ENCODE measurements at places on chromosomes 11 and 22.

- DNase-seq: peak; percentile 41
These were observed 48.5 kb downstream of the GGTLC2 start for GRCh38 chr22:22692707-22693530.

DNA sequence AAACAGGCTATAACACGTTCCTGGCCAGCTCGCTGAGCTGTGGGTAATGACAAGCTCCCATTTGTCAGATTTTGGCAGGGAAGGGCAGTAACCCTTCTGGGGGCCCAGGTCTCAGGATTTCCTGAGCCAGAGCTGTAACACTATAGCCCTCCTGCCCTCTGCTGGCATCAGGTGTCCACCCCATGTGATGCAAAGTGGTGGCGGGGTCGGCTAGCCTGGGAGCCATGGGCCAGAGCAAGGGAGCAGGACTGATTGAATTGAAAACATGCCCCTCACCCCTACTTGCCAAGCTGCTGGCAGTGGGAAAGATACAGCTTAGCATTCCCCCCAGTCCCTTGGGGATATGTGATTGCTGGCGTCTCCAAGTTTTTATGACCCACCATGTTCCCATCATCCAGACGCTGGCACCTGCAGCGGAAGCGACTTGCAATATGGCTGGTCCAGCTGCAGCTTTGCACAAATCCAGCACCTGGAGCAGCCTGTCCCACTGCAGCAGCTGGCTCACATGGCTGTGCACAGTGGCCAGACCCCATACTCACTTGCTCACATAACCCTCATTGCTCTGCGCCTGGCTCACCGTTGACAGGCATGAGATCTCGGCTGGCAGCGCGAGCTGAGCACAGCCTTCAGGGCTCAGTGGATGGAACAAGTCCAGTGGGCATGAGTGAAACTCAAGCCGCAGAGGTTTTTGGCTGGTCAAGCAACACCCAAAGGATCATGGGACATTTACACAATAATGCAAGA lies 1147.8 kb downstream of the JRKL start:
- DNase-seq: no peak

GRCh38 chr11:44658506-44658850 lies 68.3 kb upstream of the TSPAN18 start:
- DNase-seq: no peak

DNA sequence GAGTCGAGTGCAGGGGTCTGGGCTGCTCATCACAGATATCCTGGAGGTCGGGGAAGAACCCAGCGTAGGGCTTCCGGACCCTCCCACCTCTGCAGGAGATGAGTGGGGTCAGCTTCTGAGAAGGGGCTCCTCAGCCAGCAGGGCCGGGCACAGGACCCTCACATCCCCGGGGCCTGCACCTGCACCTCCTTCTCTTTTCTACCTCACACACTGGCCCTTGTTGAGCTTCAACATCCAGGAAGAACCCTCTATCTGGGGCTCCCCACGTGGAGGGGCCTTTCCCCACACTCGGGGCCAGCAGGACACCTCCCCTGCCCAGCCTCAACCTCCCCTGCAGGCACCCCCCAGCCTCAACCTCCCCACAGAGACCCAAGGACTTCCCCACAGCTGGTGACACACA lies 299.4 kb downstream of the CTTN start:
- DNase-seq: no peak

DNA sequence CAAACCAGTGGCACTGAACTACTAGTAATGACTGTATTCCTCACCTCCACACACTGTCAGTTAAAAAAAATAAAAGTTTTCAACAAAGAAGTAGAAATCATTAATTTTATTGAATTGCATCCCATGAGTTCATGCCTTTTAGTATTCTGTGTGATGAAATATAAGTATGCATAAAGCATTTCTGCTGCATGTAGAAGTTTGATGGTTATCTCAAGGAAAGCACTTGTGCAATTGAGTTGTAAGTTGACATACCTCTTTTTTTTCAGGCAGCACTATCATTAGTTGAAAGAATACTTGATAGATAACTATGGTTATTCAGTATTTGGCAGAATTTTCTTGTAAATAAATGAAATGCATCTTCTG lies 104.4 kb downstream of the STIM1 start:
- DNase-seq: no peak

DNA sequence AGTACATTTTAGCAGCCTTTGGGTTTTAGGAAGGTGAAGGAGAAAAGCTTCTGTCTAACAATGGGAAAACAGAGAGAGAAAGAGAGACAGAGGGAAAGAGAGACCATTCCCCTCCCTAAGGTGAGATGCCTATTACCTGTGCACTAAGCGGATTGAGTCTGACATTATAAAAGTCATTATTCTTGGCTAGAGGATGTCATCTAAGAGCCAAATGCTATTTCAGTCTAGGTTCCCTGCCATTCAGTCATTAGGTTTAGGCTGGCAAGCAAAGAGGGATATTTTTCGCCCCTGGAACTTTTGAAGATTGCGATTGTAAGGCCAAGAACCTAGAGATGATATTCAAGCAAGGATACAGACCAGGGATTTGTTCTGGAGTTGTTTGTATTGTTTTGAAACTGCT lies 7.2 kb downstream of the BLID start:
- DNase-seq: no peak

- DNase-seq: no peak
These were observed 91.7 kb upstream of the SHISAL1 start for GRCh38 chr22:44404341-44405020.

- no peak for DNase-seq
These were observed 403.4 kb upstream of the B3GAT1 start for GRCh38 chr11:134815404-134815803.

- DNase-seq: no peak
These were observed 54.6 kb downstream of the LRRC32 start for GRCh38 chr11:76615950-76616349.

GRCh38 chr11:14424096-14424495 lies 65.1 kb upstream of the RRAS2 start:
- no peak for DNase-seq

GRCh38 chr11:121555121-121555520 lies 102.4 kb upstream of the SORL1-AS1 start:
- no peak for DNase-seq

DNA sequence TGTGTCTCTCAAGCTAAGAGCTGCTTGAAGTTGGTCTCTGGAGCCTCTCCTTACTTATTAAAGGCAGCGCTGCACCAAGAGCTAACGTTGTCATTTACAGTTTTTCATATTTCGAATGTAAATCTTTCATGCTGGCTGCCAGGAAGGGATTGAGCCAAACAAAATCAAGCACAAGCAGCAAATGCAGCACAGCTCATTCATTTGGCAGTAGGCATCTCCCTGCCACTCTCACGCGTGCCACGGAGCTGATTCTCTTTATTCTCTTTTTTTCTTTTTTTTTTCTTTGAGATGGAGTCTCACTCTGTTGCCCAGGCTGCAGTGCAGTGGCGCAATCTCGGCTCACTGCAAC lies 1.4 kb upstream of the VEGFB start:
- no peak for DNase-seq

DNA sequence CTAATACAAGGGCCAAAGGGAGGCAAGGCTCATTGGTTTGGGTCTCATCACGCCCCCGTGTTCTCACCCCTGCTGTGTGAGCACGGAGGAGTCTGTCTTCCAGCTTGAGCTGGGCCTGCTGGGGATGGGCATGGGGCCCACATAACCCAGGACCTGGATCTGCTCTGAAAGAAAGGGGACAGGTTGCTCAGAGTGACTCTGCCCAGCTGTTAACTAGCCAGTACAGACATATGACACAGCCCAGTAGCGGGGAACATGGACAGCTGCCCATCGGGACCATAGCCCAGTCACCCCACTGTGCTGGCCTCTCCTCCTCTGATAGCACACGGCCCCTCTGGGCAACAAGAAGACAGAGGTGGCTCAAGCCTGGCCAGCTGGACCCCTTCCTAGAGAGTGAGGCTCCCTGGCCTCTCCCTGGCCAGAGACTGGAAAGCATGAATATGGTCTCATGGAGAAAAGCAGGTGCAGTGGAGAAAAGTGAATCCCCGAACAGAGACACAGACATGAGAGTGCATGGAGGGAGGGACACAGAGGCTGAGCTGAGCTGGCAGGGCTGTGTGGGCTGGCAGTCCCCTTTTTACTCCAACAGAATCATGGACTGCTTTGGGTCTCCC lies 973.9 kb downstream of the BRD1 start:
- DNase-seq: no peak

- DNase-seq: no peak
These were observed 60.9 kb downstream of the PDHX start for GRCh38 chr11:34977089-34977912.

GRCh38 chr11:111777094-111778046 lies 11.2 kb upstream of the PPP2R1B start:
- DNase-seq: peak; percentile 20

DNA sequence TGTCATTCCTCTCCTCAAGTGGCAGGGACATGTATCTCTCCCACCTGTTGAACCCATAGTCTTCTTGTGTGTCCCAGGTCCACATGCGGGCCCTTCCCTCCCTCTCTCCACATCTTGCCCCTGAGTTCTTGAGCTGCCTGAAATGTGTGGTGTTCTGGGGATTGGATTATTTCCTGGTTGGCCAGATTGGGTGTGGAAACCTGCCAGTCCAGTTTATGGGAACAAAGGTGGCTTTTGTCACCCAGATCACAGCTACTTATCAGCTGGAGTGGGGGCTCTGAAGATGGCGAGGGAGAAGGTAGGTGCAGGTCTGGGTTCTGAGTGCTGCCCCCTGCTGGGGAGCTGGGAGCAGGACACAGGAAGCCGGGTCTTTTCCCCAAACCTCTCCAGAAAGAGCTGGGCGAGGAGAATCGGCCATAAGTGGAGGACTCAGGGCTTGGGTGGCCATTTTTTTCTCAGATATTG lies 14.2 kb downstream of the DTX4 start:
- DNase-seq: peak; percentile 31
